Forelimb muscle (tissue), 1 donor: ENCODE measurements at places on chromosomes 7 and 10. TPM values are rescaled to one million over a fixed set of nuclear protein-coding genes. Genes with fewer than 3 reads are reported as not detected.

Gene HKDC1
- not detected for polyA plus RNA-seq

- DNase-seq = no peak
Measured at GRCh38 chr10:29648983-29649268, 14.2 kb upstream of the SVIL start.

GRCh38 chr10:62584731-62585130 lies 210.6 kb downstream of the ZNF365 start:
- no peak for DNase-seq

GRCh38 chr10:12349629-12350166 lies 351 bp downstream of the CAMK1D start:
- DNase-seq = no peak

DNA sequence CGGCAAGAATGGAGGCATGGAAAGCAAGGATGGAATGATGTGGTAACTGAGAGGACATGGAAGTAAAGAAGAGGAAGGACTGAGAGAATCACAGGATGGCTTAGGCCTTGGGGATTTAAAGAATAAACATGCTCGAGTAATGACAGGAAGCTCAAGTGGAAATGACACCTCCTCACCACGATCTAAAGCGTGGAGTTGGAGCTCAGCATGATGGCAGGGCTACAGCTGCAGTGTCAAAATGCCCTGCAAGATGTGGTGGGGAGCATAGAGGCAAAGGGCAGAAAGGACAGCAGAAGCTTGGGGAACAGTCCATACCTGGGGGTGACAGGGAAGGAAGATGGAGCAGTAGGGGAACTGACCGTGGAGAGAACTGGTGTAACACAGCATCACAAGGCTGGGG lies 229.5 kb upstream of the PLXNA4 start:
- no peak for DNase-seq
